NCI-H460 (cell line): ENCODE measurements at places on chromosomes 2 and 18. TPM values are rescaled to one million over a fixed set of nuclear protein-coding genes. Genes with fewer than 3 reads are reported as not detected.

Gene USP37
- total RNA-seq: 11.2 and 14.6 TPM in 2 replicates

Gene IL36B
- total RNA-seq: not detected in 2 replicates

Gene ALPI
- not detected in 2 replicates for total RNA-seq

Gene MAPRE2
- total RNA-seq: 10.5 and 12.0 TPM in 2 replicates

- peak; percentile 61 for DNase-seq
Observed at GRCh38 chr18:49561289-49562193, at the start of gene LIPG. Gene LIPG, plus strand, starts transcription at chr18:49562057. Its CDS starts 252 bp downstream, at chr18:49562309.

- DNase-seq: no peak
Observed at GRCh38 chr2:218138047-218138446, 12.2 kb downstream of the CXCR2 start.

GRCh38 chr2:204947405-204947804, 402.1 kb downstream of the PARD3B start:
- no peak for DNase-seq

DNA sequence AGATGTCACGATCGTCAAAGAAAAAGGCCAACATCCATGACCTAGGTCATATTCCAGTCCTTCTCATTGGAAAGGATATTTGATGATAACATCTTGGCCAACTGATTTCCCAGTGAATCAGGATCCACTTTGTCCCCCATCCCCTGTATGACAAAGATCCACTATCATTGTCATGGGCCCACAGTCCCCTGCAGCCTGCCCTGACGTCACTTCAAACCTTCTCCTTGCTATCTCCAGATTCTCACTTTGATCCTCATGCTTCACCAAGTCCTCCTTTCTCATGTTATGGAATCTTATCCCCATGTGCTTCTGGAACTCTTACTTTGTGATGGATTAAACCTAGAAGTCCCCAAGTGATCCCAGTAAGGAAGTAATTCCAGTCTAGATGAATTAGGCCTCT, 25.7 kb downstream of the GALNT14 start:
- DNase-seq: no peak

DNA sequence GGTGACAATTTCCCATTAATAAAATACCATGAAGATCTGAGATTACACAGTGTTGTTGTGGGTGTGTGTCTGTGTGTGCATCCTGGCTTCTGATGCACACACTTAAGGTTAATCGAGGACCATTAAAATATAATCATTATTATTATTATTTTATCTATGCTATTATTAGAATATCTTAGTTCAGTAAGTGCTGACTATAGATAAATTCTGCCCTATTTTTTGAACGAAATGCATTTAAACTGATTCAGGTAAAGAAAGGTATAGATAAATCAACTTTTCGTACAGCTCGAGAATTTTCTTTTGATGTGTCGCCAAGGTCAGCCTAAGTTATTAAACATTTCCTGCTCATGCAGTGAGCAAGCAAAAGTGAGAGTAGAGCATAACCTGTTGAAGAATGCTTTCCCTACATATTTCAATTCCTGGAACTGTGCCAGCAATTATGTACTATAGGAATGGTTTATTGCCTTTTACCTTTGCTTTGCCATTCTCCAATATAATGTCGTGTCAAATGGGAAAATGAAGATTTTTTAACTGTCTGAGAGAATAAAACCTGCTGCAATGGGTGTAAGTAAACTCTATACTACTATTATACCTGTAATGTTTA, 25.8 kb downstream of the KCNJ3 start:
- no peak for DNase-seq
